COLO829 (cell line): ENCODE measurements at places on chromosomes 4 and X.
A peak's percentile ranks its signal among the peaks of the same experiment; 100 is the strongest.

- DNase-seq = no peak
Observed at GRCh38 chr4:5277079-5277478, 225.8 kb downstream of the STK32B start.

DNA sequence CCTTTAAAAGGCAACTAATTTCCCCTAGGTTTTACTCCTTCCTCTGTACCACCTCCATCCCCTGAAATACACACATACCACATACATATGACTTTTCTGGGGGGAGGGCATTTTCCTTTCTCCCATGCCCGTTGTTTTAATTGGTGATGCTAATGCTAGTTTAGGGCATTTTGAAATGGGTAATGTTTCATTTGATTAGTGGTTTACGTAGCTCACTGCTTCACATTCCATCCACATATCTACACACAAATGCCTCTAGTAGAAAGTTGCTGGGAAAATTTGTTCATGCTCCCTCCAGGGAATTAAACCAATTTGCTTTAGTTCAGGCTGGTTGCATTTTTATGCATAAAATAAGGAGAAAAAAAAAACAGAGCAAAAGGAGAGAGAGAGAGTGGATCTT lies 231.2 kb downstream of the FRAS1 start:
- DNase-seq = no peak

DNA sequence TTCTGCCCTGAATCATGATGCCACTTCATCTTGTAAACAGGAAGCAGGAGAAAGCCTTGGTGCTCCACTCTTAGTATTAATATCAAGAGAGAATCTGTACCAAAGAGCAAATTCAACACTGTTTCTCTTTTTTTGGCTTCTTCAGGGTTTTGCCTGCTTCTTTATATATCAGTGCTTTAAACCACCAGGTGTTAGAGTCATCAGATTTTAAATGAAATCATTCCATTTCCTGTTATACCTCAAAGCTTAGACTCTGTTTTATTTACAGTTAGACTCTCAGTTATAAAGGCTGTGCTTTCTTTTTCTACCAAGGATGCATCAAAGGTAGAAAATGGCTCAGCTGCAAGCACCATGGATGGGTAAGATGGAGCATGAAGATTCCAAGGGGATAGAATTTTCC lies 350.9 kb downstream of the CAMK2D start:
- no peak for DNase-seq

DNA sequence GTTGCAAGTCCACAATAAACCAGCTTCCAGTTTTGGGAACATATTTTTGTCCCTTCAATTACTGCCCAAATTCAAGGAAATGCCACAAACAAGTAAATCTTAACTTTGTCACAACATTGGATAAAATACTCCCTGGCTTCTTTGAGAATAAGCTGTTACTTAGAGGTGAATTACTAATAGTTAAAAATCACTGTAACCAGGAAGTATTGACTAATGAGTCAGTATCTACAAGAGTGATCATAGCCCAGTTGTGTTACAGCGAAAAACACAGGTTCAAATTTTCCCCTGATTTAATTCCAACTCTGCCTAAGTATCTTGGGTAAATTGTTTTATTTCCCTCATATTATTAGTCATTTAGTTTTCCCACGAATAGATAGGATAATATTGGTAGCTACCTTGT lies 291.2 kb upstream of the PPARGC1A start:
- no peak for DNase-seq

DNA sequence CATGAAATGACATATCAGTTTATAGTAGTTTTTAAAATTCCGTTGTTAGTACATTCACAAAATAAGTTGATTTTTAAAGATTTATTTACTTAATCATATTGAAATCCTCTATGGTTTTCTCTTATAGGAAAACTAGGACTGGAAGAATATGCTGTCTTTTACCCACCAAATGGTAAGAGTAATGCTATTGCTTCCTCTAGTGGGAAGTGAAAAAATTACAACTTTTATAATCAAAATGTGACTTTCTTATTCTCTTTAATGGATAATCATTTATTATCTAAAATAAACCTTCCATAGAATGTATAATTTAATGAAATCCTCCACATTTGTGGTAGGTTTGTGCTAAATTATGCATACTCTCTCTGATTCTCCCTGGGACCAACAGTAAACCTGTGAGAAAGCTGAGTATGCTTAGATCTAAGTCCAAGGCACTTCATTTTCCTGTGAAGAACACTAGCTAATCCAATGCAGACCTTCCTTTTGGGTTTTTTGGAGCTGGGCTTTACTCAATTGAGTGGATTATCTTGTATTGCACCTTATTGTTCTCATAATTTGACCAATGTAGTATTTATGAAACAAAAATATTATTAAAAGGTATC lies 136.2 kb downstream of the TBC1D19 start:
- peak; percentile 5 for DNase-seq

DNA sequence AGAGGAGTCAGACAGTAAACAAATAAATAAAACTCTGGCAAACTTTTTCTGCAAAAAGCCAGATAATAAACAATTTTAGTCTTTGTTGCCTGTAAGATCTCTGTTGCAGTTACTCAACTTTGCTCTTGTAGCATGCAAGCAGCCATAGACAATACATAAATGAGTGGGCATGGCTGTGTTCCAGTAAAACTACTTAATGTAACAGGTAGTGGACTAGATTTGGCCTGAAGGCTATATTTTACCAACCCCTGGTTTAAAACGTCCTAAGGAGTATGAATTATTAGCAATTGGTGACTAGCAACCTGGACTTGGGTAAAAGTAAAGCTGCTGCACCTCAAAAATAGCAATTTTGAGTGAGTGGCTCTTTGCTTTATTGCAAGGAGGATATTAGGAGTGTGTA lies 30.9 kb downstream of the SLAIN2 start:
- DNase-seq = no peak

DNA sequence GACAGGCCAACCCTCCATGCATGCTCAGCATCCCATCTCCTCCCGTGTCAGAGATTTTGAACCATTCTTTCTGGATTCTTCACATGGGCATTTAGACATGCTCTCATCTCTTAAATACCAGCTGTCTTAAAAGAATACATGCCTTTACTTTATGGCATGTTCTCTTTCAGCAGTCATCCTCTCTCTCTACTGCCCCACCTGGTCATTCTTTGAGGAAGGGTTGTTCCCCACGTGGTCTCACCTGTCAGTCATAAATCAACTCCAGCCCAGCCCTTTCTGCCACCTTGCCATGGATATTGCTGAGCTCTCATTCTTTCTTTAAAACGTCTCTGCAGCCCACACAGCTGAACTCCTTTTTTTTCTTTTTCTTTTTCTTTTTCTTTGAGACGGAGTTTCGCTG lies 111.3 kb downstream of the ARHGAP10 start:
- DNase-seq = no peak

DNA sequence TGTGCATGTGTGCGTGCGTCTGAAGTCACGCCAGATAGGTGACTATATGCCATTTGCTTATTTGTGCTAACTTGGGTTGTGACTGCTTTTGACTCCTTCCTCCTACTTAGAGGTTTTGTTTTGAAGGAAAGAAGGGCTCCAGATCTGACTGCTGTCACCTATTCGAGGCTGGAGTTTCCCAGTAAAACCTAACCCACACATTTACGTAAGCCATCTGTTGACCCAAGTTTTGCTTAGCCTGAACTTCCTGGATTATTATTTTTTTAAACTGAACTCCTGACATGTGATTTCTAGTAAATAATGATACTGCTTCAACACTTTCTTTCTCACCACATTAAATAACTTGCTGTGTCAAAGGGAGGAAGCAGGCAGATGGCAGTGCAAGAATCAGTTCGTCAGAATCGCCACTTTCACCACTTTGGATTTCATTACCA lies 41.5 kb downstream of the DTHD1 start:
- DNase-seq = no peak

DNA sequence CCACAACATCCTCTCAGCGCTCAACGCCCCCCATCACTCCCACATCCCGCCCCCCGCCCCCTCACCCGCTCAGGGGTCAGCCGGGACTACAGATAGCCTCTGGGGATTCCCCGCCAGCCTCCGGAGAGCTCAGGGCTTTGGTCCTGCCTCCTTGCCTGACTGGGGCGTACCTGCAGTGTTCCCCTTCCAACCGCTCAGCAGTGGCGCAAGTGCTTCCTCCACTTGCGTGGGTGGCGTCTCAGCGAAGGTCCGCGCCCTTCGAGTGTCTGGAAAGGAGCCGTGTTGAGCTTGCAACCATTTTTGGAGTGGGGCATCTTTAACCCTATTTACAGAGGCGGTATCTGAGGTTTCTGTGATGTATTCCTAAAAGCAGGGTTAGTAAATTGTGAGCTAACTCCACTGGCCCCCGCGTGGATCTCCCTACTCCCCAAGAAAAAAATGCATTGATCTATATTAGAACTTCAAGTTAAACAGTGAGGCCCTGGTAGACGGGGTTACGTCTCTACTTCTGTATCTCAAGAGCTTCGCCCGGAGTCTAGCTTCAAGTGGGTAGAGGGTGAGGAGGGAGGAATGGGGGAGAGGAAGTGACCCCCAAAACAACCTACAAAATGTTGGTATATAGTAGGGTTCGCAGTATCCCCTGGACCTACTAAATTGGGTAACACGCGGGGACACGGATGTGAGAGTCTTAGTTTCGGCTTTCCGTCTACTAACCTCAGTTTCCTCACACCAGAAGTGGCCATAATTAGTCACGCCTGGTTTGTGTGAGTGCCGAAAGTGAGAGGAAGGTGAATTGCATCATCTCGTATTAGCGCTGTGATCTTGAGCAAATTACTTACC lies 16.1 kb downstream of the NKX3-2 start:
- DNase-seq = no peak

DNA sequence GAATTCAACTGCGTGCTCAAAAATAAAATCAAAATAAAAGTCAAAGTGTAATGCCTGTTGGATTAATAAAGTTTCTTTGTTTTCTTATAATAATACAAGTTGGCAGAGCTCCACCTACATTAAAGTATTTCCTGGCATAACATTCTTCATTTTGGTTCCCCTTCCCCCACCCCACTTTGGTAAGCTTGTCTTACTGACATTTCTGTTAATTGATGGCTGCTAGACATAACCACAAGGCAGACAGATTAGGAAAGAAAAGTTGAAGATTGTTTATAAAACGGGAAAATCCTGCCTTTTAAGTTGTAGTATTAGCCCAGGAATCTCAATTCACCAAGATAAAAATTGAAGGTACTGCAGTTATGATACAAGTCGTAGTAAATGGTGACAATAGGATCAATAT lies 246.5 kb upstream of the RPS6KA3 start:
- DNase-seq = no peak

GRCh38 chr4:18397681-18398390 lies 376.3 kb upstream of the LCORL start:
- no peak for DNase-seq

- DNase-seq = no peak
Observed at GRCh38 chrX:16516232-16516876, 133.6 kb upstream of the S100G start.

DNA sequence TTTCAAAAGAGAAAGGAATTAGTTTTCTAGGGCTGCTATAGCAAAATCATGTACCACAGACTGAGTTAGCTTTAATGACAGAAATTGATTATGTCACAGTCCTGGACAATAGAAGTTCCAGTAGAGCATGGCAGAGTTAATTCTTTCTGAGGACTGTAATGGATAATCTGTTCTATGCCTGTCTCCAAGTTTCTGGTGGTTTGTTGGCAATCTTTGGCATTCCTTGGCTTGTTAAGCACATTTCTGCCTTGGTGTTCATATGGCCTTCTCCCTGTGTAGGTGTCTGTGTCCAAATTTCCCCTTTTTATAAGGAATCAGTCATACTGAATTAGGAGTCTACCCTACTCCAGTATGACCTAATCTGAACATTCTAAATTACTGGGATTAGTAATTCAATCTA lies 336.1 kb upstream of the PABPC4L start:
- no peak for DNase-seq

GRCh38 chr4:110294165-110294564 lies 95.8 kb upstream of the ELOVL6 start:
- DNase-seq = no peak

DNA sequence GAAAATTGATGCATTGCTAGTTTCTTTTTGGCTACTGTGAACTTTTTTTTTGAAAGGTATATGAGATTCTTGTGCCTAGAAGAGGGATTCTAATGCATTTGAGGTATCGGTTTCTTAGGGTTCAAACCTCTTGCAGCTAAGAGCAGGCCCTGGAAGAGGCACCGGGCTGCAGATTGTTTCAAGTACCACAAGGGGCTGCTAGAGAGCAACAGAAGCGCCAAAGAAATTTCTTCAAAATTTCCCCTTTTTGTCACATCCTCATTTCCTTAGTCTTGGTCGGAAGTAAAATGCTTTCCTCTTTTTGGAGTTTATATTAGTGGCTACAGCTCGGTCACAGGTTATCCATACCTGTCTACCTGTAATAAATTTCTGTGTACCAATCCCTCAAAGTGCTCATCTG lies 89.8 kb downstream of the PDGFRA start:
- peak; percentile 72 for DNase-seq

DNA sequence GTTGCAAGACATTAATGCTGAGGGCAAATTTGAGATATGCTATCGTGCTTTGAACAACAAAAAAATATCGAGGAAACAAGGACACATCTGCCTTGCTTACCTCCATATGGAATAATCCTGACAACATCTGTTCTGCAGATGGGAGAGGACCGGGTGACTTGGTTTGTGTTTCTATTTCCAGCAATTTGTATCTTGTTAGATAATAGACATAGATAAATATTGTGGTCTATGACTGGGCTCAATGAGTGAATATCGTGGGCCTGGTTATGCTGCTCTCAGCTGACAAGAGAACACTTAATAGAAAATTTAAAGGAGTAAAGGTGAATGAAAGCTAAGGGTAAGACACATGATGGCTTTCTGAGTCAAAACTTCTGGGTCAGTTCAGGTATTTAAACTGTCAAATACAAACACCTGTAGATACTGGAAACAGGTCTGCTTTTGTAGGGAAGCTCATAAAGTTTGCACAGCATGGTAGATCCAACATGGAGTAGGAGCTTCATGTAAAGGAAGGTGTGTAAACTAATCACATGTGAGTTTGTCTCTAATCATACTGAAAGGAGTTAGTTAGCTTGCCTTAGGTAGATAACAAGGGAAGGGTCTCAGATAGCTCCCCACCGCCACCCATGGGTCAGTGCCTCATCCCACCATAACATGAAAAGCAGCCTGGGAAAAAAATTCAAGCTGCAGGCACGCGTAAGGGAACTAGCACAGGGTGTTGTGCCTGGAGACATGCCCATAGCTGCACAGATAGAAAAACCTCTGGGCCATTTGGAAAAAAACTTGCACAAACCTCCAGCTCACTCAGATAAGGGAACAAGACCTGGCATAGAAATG lies 904.1 kb upstream of the EPHA5 start:
- no peak for DNase-seq

- no peak for DNase-seq
Observed at GRCh38 chrX:140764401-140764919, 54.9 kb downstream of the LINC00632 start.

- DNase-seq = no peak
Observed at GRCh38 chr4:47972721-47973120, 43.8 kb downstream of the CNGA1 start.
